ENCODE measurements at places on chromosomes 4 and X.

- DNase-seq, result no peak
These were observed 167.5 kb upstream of the PDE5A start for GRCh38 chr4:119795986-119796578.

DNA sequence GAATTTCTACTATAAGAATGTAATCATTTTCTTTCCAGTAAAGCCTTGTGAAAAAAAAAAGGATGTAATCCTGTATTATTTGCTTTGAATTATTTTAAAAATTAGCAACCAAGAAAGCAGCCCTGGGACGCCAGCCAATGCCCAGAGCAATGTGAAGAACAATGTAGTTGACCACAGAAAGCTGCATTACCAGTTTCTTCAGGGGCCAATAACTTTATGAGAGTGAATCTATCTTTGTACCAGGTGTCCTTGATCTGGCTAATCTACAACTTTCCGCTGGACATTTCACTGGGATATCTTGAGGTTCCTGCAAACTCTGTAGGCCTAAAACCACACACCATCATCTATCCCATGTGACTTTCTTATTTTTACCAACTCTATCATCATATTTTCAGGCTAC lies 7.6 kb upstream of the KLHL2 start:
- DNase-seq, result no peak

DNA sequence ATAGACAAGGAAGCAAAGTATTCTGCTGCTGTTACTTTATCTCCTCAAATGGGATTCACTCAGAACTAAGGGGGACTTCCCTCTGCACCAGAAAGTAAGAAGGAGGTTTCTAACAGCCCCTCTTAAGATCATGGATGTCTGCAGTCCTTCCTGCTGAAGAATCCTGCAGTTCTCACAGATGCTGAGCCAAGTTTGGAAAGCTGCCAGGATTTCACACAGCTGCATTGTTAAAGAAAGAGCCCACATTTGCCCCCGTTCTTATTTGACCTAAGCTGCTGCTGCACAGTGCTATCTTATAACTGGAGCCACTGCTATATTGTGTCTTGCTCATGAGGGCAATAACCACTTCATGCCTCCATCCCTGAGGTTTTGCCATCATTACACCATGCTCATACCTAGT lies 81.1 kb downstream of the FAAH2 start:
- no peak for DNase-seq

DNA sequence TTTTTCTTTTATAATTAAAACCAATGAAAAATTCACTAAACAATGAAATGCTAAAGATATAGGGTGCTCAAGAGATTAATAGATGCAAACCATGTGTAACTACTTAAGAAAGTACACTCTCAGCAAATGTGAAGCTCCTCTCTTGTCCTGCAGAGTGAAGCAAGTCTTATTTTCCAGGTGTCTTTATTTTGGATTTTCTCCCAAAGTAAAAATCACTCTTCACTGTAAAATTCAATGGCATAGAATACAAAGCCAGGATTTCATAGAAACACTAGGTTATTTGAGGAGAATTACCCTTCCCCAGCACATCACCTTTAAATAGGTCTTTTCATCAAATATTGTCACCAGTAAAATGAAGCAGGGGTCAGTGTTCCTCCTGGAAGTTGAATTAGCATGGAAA lies 57.0 kb upstream of the GIMD1 start:
- DNase-seq, result no peak

- DNase-seq, result no peak
These were observed 161.4 kb upstream of the FAM9B start for GRCh38 chrX:9195199-9195880.

GRCh38 chr4:78244705-78245485 lies 187.8 kb downstream of the FRAS1 start:
- no peak for DNase-seq

- peak; percentile 17 for DNase-seq
These were observed 375 bp downstream of the FGFR3 start for GRCh38 chr4:1793496-1793840.

- DNase-seq, result no peak
These were observed 42.7 kb downstream of the UBA6 start for GRCh38 chr4:67658302-67658701.

GRCh38 chrX:136147976-136148375 lies 643 bp downstream of the FHL1 start:
- DNase-seq, result no peak

GRCh38 chr4:6546681-6547447 lies 28.1 kb upstream of the MAN2B2 start:
- DNase-seq, result no peak

DNA sequence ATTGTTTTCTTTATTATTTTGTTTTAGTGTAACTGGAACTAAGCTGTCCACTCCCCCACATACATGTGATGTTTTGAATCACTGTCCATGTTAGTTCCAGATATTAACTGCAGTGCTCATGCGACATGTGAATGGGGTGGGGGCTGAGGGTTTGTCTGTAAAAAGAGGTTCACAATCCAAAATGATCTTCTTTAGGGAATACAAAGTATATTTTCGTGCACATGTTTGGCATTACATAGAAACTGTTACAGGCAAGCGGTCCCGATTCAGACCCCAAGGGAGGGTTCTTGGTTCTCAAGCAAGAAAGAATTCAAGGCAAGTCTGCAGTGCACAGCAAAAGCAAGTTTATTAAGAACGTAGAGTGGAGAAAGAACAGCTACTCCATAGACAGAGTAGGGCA lies 296.5 kb upstream of the CLNK start:
- no peak for DNase-seq

GRCh38 chrX:41761702-41762101 lies 37.7 kb downstream of the GPR82 start:
- no peak for DNase-seq

DNA sequence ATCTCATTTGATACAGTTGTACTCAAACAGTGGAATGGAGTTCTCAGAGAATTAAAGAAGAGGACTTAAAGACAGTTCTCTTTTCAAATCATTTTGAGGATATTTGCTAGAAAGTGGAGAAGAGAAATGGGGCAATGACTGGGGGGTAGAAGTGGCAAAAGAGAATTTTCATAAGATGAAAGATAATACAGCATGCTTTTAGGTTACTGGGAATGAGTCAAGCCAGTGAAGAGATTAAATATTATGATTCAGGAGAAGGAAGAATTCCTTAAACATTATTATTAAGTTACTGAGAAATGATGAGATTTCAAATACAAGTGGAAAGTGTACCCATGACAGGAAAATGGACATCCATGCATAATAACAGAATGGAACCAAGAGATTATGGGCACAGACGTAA lies 219.0 kb upstream of the DKK2 start:
- no peak for DNase-seq

- DNase-seq, result peak; percentile 0
These were observed 27.2 kb downstream of the HTR2C start for GRCh38 chrX:114611018-114611619.

GRCh38 chr4:169154121-169154520 lies 116.6 kb downstream of the SH3RF1 start:
- no peak for DNase-seq

DNA sequence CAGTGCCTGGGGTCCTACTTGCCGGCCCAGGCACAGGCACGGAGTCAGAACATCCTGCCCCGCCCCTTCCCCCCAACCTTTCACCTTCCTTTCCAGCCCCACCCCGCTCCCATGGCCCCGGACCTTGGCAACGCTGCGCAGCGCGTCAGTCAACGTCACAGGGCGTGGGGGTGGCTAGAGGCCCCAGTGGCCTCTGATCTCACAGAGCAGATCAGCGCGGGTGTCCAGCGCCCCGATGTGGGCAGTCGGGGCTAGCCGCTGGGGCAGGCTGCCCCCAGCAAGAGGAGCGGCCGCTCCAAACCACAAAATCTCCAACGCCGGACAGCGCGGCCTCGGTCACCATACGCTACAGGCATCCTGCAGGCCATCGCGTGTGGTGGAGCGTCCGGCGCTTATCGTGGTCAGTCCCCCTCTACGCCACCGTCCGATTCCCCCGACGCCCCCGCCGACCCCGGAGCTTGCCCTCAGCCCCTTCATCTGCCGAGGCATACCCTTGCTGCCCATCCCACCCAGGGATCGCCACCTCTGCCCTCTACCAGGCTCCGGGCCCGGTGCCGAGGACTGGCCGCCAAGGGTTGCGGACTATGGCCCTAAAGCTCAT lies 69.6 kb upstream of the APOOL start:
- DNase-seq, result no peak

GRCh38 chrX:22533898-22534297 lies 261.2 kb downstream of the CBLL2 start:
- DNase-seq, result no peak

DNA sequence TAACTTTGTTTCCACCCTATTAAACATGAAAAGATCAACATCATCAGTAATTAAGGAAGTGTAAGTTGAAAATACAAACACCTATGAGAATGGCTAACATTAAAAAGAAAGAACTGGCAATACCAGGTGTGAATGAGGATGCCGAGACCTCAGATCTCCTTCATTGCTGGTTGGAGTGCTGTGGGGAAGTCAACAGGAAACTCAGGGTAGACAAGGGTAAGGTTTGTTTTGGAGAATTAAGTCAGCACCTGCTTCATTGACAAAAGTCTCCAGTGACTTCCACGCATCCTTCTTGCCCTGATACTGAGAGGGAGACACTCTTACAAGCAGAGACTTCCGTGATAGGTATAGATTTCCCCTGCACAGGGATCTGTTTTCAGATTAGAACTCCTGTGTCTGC lies 106.1 kb downstream of the IRF2 start:
- no peak for DNase-seq

- DNase-seq, result no peak
These were observed 36.3 kb downstream of the C4orf51 start for GRCh38 chr4:145716200-145716599.

- DNase-seq, result no peak
These were observed 205.4 kb downstream of the SHROOM3 start for GRCh38 chr4:76640353-76640910.

GRCh38 chr4:53450773-53451172 lies 73.3 kb downstream of the FIP1L1 start:
- DNase-seq, result no peak

GRCh38 chr4:125780164-125780563 lies 465.4 kb downstream of the FAT4 start:
- no peak for DNase-seq

GRCh38 chr4:82481506-82481840 lies 51.1 kb downstream of the ENOPH1 start:
- no peak for DNase-seq
